ENCODE measurements at places on chromosomes 7 and 10. TPM values are rescaled to one million over a fixed set of nuclear protein-coding genes. Genes with fewer than 3 reads are reported as not detected.

The CFAP58 gene
- 0.30 TPM for total RNA-seq

The RPP38 gene
- 11.4 TPM for total RNA-seq

The HPSE2 gene
- total RNA-seq: not detected

The TMEM60 gene
- 10.9 TPM for total RNA-seq

The UNCX gene
- not detected for total RNA-seq

The OR9A2 gene
- not detected for total RNA-seq

The PNLIPRP1 gene
- not detected for total RNA-seq

The CFAP70 gene
- 0.97 TPM for total RNA-seq

The CALHM1 gene
- total RNA-seq: not detected

Measured in smooth muscle cell of the umbilical artery (primary cell).